ENCODE measurements at places on chromosomes 5 and 9. TPM values are rescaled to one million over a fixed set of nuclear protein-coding genes. Genes with fewer than 3 reads are reported as not detected.

DNA sequence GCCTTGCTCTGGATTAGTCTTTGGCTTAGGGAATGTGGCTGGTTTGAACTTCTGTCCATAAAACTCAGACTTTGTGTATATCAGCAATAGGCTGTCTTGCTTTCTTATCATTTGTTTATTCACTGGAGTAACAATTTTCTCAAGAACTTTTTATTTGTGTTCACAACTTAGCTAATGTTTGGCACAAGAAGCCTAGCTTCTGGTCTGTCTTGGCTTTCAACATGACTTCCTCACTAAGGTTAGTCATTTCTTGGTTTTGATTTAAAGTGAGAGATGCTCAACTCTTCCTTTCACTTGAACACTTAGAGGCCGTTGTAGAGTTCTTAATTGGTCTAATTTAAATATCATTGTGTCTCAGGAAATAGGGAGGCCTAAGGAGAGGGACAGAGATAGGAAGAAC lies 4.9 kb downstream of the FBXO38 start:
- DNase-seq, result no peak

- DNase-seq, result no peak
These were observed 32.8 kb upstream of the ADCY2 start for GRCh38 chr5:7363067-7363677.

The RCL1 gene
- 8.5 TPM for total RNA-seq

DNA sequence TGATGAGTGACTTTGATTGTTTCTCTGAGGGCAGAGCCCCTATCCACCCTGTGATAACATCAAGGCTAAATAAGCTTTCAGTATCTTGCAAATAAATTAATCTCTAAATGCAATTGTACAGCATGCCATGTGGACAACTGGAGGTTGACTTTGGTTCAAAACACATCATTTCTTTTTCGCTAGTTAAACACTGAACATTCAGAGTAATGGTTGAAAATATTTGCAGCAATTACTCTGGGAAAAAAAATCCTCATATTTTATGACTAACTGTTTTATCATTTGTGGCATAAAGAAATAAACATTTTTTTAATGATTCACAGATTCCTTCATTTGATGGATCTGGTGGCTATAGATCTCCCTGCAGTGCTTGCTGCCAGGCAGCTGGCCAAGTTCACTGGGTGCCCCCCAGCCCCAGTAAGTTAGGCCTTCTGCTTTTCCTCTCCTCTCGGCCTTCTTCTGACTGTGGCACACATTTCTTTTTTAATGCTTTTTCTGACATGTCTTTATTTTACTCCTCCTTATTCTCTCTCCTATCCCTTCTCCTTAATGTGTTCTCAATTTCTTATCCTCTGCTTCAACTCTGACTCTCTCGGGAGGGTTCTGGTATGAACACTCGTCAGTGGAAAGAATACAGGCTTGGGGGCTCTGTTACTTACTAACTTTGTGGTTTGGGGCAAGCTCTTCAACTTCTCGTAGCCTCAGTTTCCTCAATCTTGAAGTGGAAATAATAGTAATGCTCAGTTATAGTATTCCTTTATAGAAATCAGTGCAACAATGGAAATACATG lies 69.6 kb downstream of the ADAMTSL1 start:
- no peak for DNase-seq

The PCDHGA11 gene
- total RNA-seq, result 9.6 TPM

The SOX30 gene
- total RNA-seq, result 0.13 TPM

- peak; percentile 54 for DNase-seq
These were observed 36.1 kb downstream of the MRPL36 start for GRCh38 chr5:1763548-1763911.

The ASS1 gene
- total RNA-seq, result 53.7 TPM

GRCh38 chr5:64980176-64980575 lies 211.4 kb downstream of the CWC27 start:
- DNase-seq, result no peak

The IFNA2 gene
- total RNA-seq, result not detected

GRCh38 chr9:106174346-106174745 lies 480.0 kb downstream of the TMEM38B start:
- DNase-seq, result no peak

GRCh38 chr5:158538506-158539074 lies 561.1 kb downstream of the EBF1 start:
- DNase-seq, result no peak

The BAAT gene
- total RNA-seq, result 0.22 TPM

The IL13 gene
- total RNA-seq, result not detected

GRCh38 chr5:158234323-158235158 lies 375.6 kb upstream of the CLINT1 start:
- DNase-seq, result no peak

The RARS1 gene
- 47.4 TPM for total RNA-seq

GRCh38 chr5:98349251-98349989 lies 424.0 kb upstream of the RGMB start:
- DNase-seq, result no peak

- DNase-seq, result no peak
These were observed 44.0 kb upstream of the LIFR start for GRCh38 chr5:38600329-38601045.

The NTNG2 gene
- 7.7 TPM for total RNA-seq

Measured in cardiac septum (tissue), 1 donor.